Trophoblast cell (in vitro differentiated cells and primary cell): ENCODE measurements at places on chromosomes 4 and X.

DNA sequence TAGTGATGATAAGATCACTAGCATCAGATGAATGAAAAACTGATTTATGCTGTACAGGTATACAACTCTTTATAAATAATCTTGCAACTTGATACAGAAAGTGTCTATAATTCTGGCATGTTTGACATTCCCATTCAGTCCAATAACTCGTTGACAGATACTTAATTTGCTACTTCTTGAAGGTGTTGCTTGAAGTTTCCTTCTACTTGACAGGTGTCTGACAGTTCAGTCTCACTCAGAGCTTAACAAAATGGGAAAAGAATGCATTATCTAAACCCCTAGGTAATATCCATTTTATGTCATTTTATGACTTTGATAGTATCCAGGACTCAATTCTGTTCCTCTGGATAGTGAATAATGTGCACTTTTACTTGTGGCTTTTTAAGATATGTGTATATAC lies 508.9 kb downstream of the GRID2 start:
- no peaks in the 10 kb centered on the region for H3K36me3 ChIP-seq
- H3K4me1 ChIP-seq = no peaks in the 10 kb centered on the region
- no peak overlapping the region for H3K4me3 ChIP-seq
- H3K27me3 ChIP-seq = no peaks in the 10 kb centered on the region
- H3K27ac ChIP-seq = no peak overlapping the region
- no peak for DNase-seq

- H3K27me3 ChIP-seq = no peaks in the 10 kb centered on the region
- DNase-seq = no peak
- no peak overlapping the region for H3K4me3 ChIP-seq
Measured at GRCh38 chr4:16489226-16489625, 263.0 kb upstream of the TAPT1 start.

- peaks cover 16% of the 10 kb centered on the region for H3K27me3 ChIP-seq
- H3K27ac ChIP-seq = no peak overlapping the region
- H3K4me3 ChIP-seq = peak overlapping the region; percentile 89
- H3K4me1 ChIP-seq = no peaks in the 10 kb centered on the region
Measured at GRCh38 chr4:71186257-71186565, 152.6 kb upstream of the SLC4A4 start.

- no peaks in the 10 kb centered on the region for H3K27me3 ChIP-seq
- no peak overlapping the region for H3K4me3 ChIP-seq
- H3K36me3 ChIP-seq = no peaks in the 10 kb centered on the region
- H3K27ac ChIP-seq = no peak overlapping the region
- no peak for DNase-seq
Measured at GRCh38 chr4:107721436-107722100, 1.5 kb upstream of the PAPSS1 start.

DNA sequence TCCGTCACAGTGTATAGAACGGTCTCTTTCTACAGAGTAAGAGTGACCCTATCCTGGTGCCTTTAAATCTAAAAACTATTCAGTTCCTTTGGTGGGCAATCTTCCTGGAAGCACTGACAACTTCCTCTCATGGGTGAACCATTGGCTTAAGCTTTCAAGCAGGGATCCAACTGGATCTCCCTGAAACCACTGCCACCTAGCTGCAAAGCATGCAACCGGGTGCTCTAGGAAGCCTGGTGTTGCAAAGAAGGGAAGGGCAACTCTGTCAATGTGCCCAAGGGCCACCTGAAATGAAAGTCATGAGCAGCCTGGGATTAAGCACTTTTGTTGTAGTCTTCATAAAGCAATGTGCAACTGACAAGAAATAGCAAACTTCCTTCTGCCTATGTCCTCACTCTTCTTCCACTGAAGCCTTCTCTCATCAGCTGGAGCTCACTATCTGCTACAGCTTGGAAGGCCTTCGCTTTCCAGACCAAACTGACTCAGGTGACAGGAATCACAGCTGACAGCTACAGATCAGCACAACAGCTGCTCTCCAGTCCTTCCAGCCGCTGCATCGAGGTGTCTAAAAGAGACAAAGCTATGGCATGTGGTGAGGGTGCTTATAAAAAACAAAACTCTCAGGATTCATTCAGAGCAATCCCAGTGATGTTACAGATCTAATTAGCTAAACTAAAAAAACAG lies 46.1 kb downstream of the SETD7 start:
- H3K36me3 ChIP-seq = peaks cover 14% of the 10 kb centered on the region
- H3K4me3 ChIP-seq = no peak overlapping the region
- no peak for DNase-seq
- no peak overlapping the region for H3K27ac ChIP-seq

DNA sequence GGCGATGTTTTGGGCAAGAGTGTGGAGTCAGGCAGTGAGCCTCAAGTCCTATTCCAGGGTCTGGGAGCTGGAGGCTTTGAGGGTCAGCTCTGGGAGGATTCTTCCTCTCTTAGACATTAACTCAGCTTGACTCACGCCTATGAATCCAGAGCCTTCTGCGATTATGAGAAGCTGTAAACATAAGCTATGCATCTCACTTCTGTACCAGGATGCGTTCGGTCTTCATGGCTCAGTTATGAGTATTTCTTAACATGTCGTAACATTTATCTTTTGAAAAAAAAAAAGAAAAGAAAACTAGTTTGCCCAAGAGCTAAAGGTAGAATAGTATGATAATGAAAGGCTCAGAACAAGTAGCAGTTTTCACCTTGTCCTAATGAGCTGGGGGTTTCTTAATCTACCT lies 4.6 kb downstream of the SHROOM2 start:
- H3K36me3 ChIP-seq = no peaks in the 10 kb centered on the region
- no peak overlapping the region for H3K27ac ChIP-seq
- H3K4me3 ChIP-seq = no peak overlapping the region
- peak; percentile 56 for DNase-seq
- H3K27me3 ChIP-seq = no peaks in the 10 kb centered on the region
- H3K4me1 ChIP-seq = peaks cover 13% of the 10 kb centered on the region

- no peak overlapping the region for H3K4me3 ChIP-seq
- no peaks in the 10 kb centered on the region for H3K4me1 ChIP-seq
- DNase-seq = peak; percentile 4
Measured at GRCh38 chr4:147542229-147542990, 61.5 kb downstream of the EDNRA start.

DNA sequence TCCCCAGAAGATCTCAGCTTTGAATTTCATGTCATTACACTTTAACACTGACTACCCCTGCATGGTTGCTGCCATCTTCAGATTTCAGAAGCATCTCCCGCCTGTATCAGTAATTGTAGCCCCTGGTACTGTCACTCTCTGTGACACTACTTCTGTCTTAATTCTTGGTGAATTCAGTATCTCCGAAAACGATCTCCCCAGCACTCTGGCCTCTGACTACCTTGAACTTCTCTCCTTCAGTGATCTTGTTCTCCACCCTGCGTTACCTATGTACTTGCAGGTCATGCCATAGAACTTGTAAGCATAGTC lies 53.8 kb upstream of the ABCG2 start:
- no peak overlapping the region for H3K4me3 ChIP-seq
- no peak overlapping the region for H3K27ac ChIP-seq
- no peak for DNase-seq
- H3K27me3 ChIP-seq = no peaks in the 10 kb centered on the region
- H3K36me3 ChIP-seq = no peaks in the 10 kb centered on the region

DNA sequence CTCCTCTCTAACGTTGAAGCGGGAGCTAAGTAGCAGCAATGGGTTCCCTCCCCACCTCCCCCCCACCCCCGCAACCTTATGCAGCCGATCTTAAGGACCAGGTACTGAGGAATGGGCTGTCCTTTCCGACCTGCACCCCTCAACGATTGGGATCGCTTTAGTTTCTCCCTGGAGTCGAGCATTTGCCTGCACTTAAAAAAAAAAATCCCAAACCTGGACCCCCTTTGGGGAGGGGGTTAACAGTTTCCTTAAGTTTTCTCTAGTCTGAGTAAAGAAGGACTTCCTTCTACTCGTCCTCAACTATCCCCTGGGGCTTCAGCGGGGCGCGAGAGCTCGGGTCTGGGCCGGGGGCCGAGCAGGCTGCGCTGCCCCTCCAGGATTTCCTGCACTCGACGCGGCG lies 25.7 kb upstream of the BCORL1 start:
- DNase-seq = no peak
- H3K36me3 ChIP-seq = no peaks in the 10 kb centered on the region
- H3K27me3 ChIP-seq = no peaks in the 10 kb centered on the region
- H3K4me3 ChIP-seq = no peak overlapping the region

DNA sequence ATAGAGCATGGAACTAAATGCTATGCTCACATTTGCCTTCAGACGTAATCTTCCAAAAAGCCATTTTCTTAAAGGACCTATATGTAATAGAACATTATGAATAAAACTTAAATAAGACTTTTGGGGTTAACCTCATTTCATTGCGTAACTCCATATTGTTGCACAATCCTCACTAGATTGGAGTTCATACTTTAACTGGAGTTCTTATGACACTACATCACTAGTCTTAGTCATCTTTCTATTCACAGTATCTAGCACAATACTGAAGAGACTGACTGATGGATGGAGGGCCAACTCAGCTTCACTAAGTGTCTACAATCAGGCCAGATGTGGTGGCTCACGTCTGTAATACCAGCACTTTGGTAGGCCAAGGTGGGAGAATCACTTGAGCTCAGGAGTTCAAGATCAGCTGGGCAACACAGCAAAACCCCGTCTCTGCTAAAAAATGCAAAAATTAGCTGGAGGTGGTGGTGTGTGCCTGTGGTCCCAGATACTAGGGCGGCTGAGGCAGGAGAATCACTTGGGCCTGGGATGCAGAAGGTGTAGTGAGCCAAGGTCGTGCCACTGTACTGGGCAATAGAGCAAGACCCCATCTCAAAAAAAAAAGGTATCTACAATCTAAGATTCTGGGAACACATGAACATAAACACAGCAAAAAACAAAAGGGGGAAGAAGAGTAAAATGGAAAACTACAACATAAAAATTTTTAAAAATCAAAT lies 80.8 kb upstream of the MAB21L2 start:
- no peaks in the 10 kb centered on the region for H3K4me1 ChIP-seq
- no peaks in the 10 kb centered on the region for H3K36me3 ChIP-seq
- no peaks in the 10 kb centered on the region for H3K27me3 ChIP-seq

DNA sequence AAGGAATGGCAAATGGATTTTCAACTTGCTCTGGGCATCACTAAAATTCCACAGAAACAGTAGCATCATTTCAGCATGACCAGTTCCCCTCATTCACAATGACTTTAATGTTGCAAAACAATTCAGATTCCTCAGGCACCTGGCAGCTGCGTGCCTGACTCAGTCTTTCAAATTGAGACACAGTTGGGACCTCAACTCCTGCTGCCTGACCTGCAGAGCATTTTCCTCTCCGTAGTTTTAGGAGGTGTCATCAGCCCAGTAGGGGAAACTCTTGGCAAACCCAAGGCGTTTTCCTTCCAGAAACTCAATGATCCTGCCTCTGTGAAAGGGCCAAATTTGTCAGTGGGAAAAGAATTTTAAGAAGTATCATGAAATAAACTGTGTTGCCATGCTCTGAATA lies 388.9 kb downstream of the SPRY1 start:
- no peaks in the 10 kb centered on the region for H3K27me3 ChIP-seq
- no peaks in the 10 kb centered on the region for H3K4me1 ChIP-seq
- peak; percentile 89 for DNase-seq
- H3K36me3 ChIP-seq = no peaks in the 10 kb centered on the region
- no peak overlapping the region for H3K4me3 ChIP-seq
- no peak overlapping the region for H3K27ac ChIP-seq

DNA sequence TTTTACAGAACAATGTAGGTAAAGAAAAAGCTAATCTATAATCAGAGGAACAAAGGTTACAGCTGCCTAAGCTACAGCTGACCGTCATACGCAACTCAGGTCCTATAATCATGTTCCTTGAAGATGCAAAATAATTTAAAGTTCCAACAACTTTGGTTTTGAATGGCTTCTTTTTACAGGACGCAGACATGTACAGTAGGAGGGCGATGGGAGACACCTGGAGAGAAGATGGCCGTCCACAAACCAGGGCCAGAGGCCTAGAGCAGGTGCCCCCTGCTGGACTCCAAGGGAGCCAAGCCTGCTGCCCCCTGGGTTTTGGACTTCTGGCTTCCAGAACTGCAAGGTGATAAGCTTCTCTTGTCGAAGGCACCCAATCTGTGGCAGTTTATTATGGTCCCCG lies 10.6 kb downstream of the HGFAC start:
- no peak overlapping the region for H3K4me3 ChIP-seq
- no peak overlapping the region for H3K27ac ChIP-seq
- no peak for DNase-seq

GRCh38 chrX:74246524-74246923 lies 57.5 kb upstream of the ZCCHC13 start:
- H3K4me1 ChIP-seq = peaks cover 7% of the 10 kb centered on the region
- no peak overlapping the region for H3K4me3 ChIP-seq

GRCh38 chr4:55438314-55438713 lies 42.6 kb downstream of the TMEM165 start:
- H3K27me3 ChIP-seq = no peaks in the 10 kb centered on the region
- H3K27ac ChIP-seq = no peak overlapping the region

DNA sequence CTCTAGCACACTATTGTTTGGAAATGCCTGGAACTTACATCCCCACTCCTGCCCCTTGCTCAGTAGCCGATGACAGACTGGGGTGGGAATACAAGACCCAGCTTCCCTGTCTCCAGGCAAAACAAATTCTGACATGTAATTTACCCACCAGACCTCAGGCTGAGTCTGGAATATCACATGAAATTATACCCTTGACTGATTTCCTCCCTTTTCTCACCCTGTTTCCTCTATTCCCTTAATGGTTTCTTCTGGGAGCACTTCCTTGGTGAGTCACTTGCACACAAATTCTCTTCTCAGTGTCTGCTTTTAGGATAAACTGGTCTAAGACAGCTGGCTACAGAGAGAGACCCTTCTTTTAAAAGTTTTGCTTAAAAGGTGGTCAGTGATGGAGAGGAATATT lies 65.8 kb upstream of the DIPK2B start:
- H3K27ac ChIP-seq = no peak overlapping the region
- DNase-seq = no peak
- H3K27me3 ChIP-seq = no peaks in the 10 kb centered on the region
- H3K4me3 ChIP-seq = no peak overlapping the region
- H3K4me1 ChIP-seq = no peaks in the 10 kb centered on the region
- no peaks in the 10 kb centered on the region for H3K36me3 ChIP-seq

DNA sequence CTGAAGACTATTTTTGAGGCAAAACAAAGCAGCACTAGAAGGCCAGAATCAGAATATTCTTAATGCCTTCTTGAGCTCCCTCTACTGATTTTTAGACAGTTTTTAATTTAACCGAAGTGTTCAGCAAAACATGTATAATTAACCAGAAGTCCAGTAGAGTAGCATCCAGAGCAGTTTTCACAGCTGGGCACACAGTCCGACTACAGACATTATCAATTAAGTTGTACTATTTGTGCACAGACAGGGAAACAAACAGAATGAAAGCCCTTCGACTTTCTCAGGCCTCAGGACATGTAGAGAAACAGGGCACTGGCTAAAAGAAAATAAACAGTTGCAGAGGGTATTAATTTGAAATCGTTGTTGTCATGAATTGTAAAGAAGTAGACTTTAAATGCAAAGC lies 11.9 kb downstream of the FSTL5 start:
- H3K27ac ChIP-seq = no peak overlapping the region
- H3K27me3 ChIP-seq = no peaks in the 10 kb centered on the region
- no peak for DNase-seq
- no peaks in the 10 kb centered on the region for H3K4me1 ChIP-seq

DNA sequence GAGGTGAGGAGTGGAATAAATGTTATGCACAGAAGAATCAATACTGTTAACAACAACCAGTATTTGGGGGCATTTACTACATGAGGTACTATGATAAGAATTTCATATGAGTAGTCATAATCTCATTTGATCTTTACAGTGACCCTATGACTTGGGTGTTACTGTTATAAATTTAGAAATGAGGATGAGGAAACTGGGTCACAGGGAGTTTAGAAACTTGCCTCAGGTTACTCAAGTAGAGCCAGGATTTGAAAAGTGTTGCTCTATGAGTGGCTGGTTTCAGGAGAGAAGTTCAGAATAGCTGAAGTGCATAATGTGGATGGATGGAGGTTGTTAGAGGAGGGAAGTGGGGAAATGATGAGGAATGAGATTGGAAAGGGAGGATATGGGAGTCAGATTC lies 16.6 kb upstream of the DDIT4L start:
- no peak overlapping the region for H3K27ac ChIP-seq
- no peaks in the 10 kb centered on the region for H3K27me3 ChIP-seq
- no peaks in the 10 kb centered on the region for H3K4me1 ChIP-seq
- no peak for DNase-seq
- no peak overlapping the region for H3K4me3 ChIP-seq
